ENCODE measurements at places on chromosomes 4 and X.

DNA sequence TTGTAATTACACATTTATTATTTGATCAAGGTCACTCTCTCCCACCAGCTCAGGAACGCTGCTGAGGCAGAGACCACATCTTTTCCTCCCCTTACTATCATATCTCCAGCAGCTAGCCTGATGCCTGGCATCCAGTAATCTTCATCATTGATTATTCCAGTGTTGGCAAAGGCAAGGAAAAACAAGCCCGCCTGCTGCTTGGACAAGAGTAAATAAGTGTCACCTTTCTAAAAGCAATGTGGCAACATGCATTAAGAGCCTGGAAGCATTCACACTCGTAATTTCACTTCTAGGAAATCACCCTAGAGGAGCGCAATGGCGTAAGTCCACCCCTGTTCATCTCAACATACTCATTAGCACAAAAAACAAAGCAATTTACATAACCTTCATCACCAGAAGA, 54.8 kb downstream of the APLN start:
- DNase-seq: no peak

DNA sequence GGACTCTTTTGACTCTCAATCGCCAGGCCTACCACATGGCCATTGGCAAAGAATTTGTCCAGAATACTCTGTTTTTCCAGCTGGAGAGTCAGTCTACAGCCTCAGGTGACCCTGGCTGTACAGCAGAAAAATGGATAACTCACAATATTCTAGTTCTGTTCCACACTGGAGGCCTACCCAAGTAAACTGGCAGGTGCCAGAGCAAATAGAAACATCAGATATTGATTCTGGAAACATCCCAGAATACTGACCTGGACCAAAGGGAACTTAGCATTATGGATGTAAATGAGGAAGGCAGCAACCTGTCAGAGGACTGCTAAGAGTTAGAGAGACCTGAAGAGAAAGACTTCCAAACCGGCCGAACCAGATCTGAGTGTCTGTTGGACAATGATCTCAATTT, 147.9 kb upstream of the SMAD1 start:
- no peak for DNase-seq

GRCh38 chr4:182142176-182143085, 100.8 kb upstream of the TENM3 start:
- no peak for DNase-seq

DNA sequence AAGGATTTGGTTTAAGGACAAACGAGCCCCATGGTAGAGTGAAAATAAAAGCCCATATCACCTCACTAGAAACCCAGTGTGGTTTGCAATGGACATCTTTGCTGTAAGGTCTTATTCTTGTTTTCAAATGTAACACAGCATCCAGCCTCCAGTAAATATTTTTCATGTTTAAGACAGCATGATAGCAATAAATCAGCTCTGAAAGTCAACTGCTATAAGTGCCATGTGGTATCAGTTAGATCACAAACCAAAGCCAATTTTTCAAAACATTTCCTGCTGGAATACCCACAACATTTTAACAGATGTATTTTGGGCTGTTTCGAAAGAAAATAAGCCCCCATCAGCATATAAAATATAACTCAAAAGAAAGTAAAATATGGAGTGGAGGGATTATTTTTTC, 24.0 kb upstream of the SCML1 start:
- DNase-seq: no peak

DNA sequence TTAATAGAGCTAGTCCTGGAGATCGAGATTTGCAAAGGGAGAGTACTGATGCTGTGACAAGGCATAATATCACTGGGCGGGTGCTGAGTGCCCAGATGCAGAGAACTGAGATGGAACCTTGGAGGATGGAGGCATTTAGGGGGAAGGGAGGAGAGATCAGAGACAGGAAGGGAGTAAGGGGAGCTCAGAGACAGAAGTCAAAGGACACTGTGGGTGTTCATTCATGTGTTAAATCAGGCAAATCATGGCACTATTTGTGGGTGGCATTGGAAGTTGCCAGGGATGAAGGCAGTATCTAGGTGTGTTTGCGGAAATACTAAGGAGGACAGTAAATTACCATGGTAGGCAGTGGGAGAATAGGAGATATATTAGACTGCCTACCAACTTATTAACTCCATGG, 135.0 kb downstream of the RBM46 start:
- no peak for DNase-seq

- DNase-seq: peak; percentile 32
Observed at GRCh38 chrX:34875204-34875603, 67.4 kb upstream of the FAM47B start.

DNA sequence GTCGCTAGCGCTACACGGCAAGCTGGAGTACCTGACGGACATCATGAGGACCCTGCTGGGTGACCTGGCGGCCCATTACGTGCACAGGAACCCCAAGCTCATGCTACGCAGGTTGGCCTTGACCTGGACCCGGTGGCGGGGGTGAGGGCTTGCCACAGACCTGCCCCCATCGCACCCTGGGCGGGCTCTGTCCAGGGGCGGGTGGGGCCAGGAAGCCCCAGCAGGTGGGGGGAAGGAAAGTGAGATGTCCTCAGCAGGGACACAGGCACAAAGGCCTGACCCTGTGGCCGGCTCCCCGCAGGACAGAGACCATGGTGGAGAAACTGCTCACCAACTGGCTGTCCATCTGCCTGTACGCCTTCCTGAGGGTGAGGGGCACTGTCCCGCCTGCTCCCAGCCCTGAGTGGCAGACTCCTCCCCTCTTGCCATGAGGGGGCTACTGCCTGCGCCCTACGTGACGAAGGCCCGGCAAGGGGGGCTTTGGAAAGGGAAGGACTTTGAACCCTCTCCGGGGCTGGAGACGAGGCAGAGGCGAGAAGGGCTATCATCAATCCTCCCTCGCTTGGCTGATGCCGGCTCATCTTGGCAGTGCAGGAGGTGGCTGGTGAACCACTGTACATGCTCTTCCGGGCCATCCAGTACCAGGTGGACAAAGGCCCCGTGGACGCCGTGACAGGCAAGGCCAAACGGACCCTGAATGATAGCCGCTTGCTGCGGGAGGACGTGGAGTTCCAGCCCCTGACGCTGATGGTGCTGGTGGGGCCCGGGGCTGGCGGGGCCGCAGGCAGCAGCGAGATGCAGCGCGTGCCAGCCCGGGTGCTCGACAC, 5.3 kb upstream of the SRPK3 start:
- no peak for DNase-seq

DNA sequence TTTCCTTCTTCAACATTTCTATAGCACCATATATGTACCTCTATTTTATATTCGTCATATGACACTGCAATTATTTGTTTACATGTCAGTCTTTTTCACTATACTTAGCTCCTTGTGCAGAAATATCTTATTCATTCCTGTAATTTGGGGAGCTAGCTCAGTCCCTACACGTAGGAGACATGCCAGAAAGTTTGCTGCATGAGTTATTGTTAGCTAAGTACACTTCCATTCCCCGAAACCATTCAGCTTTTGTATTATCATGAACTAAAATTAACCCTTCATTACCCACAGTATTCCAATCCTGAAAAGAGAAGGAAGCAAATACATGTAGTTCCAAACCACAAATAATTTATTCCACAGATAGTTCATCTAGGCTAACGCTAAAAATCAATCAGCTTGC, 10.2 kb downstream of the CBR4 start:
- no peak for DNase-seq

DNA sequence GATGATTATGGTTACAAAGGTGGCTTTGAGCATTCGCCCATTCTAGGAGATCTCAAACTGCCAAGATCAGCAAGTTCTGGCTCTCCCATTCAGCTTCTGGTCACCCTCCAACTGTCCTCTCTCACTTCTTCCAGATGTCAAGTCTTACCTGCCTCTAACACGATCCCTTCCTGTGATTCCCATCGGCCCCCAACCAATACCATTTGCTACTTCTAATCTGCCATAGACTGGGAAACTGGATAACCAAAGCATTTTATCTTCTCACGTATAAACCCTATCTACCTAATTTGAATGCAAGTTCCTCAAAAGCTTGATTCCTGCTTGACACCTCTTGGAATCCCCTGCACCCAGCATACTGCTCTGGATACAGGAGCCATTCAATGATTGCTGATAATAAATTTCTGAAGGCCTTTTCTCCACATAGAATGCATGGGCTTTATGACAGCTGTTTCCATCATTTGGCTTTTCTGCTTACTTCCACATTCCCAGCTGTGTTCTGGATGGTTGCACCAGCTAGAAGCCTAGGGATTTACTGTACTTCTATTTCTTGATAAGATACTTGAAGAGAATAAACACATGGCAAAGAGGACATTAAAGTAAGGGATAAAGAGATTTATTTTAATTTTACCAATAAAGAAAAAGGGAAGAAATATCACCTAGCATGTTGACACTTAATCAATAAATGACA, 9.6 kb downstream of the GPC4 start:
- no peak for DNase-seq

DNA sequence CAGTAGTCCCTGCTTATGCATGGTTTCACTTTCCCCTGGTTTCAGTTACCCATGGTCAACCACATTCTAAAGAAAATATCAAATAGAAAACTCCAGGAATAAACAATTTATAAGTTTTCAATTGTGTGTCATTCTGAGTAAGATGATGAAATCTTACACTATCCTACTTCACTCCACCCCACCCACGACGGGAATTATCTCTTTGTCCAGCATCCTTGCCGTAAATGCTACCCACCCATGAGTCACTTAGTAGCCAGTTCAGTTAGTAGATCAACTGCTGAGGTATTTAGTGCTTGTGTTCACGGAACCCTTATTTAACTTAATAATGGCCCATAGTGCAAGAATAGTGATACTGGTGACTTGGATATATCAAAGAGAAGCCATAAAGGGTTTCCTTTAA, 91.4 kb downstream of the KLHL13 start:
- no peak for DNase-seq

GRCh38 chrX:13208281-13208935, 111.4 kb downstream of the ATXN3L start:
- no peak for DNase-seq

GRCh38 chr4:149108626-149109025, 666.4 kb upstream of the NR3C2 start:
- DNase-seq: no peak

DNA sequence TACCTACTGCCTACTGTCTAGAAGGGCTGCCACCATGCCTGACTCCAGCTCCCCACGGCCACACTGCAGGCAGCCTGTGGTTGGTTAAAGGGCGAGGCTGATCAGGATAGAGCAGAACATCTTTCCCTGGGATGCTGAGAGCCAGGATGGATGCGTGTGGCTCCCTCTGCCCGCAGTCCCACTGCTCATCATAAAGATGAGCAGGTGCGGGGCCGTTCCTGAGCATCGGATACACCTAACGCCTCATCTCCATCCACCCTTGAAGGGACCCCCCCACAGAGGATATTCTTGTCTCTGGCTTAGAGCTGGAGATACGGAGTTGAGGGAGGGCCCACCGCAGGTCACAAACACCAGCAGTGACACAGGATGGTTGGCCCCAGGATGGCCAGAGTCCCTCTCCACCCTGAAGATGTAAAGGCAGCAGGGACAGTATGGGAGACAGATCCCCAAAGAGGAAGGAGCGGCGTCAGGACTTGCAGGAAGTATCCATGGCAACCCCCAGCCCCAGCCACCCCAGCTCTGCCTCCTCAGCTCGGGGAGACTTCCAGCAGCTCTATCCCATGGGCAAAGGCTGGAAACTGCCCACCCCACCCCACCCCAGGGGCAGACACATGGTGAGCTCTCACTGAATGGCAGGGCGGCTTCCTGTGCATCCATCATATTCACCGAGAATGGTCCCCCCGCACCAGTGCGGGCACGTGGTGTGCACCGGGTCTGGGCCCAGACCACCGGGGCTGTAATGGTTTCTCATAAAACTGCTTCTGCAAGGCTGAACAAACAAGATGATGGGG, 19.3 kb downstream of the PPP2R2C start:
- DNase-seq: no peak

- no peak for DNase-seq
Observed at GRCh38 chr4:31929676-31930345, 1209.6 kb downstream of the PCDH7 start.

DNA sequence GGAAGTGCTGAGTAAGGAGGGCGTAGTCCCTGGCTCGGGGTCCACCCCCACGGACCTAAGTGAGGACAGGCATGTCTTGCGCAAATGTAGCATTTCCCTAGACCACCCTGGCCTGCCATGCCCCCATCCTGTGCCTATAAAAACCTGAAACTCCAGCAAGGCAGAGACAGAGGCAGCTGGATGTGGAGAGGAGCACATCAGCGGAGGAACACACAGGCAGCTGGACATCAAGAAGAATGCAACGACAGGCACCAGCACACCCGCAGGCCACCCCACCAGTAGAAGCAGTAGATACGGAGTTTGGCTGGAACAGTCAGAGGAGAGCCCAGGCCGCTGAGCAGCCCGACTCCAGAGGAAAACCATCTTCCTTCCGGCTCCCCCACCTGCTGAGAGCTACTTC, 345.9 kb downstream of the FSTL5 start:
- DNase-seq: no peak

GRCh38 chrX:71144651-71145050, at the start of gene NLGN3:
TSS of gene NLGN3 (plus strand) at chrX:71144841. CDS start at chrX:71147750, 2,909 bp downstream.
- DNase-seq: no peak

GRCh38 chr4:84145176-84145575, 353.9 kb downstream of the NKX6-1 start:
- no peak for DNase-seq

DNA sequence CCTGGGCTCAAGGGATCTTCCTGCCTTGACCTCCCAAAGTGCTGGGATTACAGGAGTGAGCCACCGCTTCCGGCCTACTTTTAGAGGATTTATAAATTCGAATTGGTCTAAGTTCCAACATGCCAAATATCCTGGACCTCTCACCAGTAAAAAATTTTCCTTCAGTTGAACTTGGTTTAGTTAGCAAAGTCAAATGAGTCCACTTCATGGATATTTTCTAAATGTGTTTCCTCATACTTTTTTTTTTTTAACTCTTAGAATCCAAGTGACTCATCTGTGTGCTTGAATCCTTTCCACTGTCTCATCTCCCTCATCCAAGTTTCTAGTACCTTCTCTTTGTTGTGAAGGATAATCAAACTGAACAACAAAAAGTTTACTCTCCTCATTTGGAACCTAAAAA, 49.7 kb downstream of the RBM47 start:
- peak; percentile 76 for DNase-seq

DNA sequence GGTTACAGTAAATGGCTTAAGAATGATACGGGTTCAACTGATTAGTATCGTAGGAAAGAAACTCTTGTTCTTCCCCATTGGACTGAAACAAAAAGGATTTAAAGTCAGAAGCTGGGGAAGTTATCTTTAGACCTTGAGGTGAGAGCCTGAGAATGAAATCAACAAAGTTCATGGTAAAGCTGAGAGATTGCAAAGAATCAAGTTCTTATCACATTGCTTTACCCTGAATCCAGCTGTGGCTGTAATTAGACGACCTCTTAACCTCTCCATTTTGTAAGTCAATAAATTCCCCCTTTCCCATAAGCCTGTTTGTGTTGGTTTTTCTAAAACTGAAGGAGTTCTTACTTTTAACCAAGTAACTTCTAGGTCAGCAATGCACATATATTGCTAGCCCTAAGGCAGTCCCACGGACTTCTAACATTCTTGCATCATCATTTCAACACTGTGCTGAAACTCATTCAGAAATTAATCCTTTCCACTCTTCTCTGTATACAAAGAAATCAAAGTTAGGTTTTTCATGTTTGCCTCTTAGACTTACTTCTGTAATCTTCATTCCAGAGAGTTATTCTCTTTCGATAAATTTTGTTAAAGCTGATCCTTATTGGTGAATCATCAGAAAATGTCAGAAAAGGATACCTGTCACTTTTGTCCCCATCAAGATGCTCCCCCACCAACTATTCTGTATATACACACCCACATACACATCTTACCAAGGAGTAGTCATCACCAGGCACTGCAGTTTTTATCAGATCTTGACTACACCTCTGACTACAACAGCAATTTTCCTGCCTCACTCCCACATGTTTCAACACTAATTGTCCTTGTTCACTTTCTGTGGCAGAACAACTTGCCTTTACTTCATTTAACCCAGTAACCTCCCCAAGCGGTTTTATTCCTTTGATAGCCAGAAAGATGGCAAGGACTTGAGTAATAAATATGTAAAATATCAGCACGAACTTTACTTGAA, 77.9 kb upstream of the STK26 start:
- no peak for DNase-seq
